Left colon (tissue), 2 donors: ENCODE measurements at places on chromosomes 1 and 21. TPM values are rescaled to one million over a fixed set of nuclear protein-coding genes. Genes with fewer than 3 reads are reported as not detected.
A peak's percentile ranks its signal among the peaks of the same experiment; 100 is the strongest.

The SLC1A7 gene
- 0.58 TPM for total RNA-seq

DNA sequence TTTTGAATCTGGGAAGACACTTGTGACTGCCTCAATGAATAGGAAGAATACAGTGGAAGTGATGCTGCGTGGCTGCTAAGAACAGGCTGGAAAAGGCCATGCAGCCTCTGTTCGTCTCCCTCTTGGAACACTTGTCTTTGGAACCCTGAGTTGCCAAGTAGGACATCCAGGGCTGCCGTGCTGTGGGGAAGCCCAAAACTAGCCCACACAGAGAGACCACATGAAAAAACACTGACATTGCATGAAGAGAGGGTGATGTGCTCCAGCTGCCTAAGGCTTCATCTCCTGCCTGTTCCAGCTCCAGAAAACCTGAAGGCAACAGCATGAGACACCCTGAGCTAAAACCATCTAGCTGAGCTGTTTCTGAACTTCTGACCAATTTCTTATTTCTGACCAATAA is 61.1 kb upstream of the GNG4 start:
- no peak for DNase-seq

GRCh38 chr1:26237230-26237966 is 3.4 kb downstream of the CEP85 start:
- DNase-seq = no peak

DNA sequence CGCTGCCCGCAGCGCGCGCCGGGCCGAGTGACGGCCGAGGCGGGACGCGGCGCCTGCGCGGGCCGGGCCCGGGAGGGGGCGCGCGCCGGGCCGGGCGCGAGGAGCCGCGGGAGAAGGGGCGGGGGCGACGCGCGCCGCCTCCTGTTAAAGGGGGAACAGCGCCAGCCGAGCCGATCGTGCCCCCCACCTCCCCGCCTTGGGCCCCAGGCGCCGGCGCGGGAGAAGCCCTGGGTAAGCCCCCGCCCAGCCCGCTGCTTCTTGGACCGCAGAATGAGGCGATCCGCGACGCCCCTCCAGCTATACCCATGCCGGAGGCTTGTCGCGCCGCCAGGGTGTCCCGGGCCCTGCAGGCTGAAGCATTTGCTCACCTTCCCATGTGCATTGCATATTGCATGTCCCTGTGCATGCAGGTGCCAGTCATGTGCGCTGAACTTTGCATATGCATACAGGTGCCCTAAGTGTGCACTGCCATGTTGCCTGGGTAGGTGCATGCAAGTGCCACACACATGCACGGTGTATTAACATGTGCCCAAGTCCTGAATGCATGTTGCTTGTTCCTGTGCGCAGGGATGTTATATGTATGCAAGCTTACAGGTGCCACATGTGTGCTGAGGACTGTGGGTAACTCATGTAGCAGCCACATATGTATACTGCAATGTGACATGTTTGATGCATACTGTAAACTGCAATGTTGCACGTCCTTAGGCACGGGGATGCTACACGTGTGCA is at the start of gene ADGRB2:
Gene ADGRB2 (minus strand): TSS at position 29 of the 729 bp plus-strand sequence. CDS start 7,119 bp downstream, outside the sequence.
- DNase-seq = peak; percentile 31

DNA sequence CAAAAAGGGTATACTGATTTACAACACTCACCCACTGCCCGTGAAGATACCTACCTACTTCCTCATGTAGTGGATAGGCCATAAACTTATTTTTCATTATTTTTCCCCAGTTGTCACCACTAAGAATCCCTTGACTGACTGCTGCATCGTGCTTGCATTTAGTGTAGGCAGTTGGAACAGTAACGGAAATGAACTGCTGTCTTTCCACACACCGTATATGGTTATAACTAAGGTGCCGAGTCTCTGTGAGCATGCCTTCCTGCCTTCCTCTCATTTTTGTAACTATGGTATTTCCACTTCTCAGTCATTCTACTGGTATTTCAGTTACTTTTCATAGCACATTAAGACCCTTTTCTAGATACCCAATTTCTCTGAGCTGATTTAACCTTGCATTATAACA is 36.4 kb downstream of the SLC35F3 start:
- no peak for DNase-seq

GRCh38 chr1:18004278-18004677 is 103.3 kb upstream of the IGSF21 start:
- DNase-seq = no peak

- no peak for DNase-seq
These were observed 62.9 kb downstream of the GADD45A start for GRCh38 chr1:67747671-67748546.
